ENCODE measurements at places on chromosomes 7 and 10. TPM values are rescaled to one million over a fixed set of nuclear protein-coding genes. Genes with fewer than 3 reads are reported as not detected.

Gene CALHM3
- total RNA-seq: not detected

- DNase-seq: peak; percentile 3
Observed at GRCh38 chr7:103765901-103766300, 223.6 kb downstream of the RELN start.

Gene CYP3A4
- total RNA-seq: 0.11 TPM

- DNase-seq: peak; percentile 65
Observed at GRCh38 chr10:31101123-31101522, 69.5 kb upstream of the ZNF438 start.

Gene DYNC1I1
- total RNA-seq: 1.6 TPM

Gene OGDHL
- total RNA-seq: 0.05 TPM

Gene PNLIPRP1
- not detected for total RNA-seq

GRCh38 chr10:71765176-71765904, 8.0 kb downstream of the VSIR start:
- DNase-seq: peak; percentile 57

Gene PRSS37
- total RNA-seq: not detected

DNA sequence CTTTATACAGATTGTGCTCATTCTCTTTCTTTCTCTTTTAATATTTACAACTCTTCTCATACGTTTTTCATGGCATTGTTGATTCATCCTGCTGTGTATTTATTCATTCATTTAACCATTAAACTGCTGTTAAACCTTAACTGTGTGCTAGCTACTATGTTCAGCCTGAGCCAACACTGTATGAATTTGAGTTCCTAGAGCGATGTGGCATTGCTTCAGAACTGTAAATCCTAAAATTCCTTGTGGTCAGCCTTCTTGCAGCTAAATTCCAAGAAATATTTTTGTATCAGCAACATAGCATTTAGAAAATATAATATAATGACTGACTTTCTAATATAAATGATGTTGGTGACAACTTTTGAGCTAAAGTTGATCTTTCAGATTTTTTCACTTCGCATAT, 184.7 kb upstream of the FZD1 start:
- peak; percentile 34 for DNase-seq

- peak; percentile 97 for DNase-seq
Observed at GRCh38 chr10:62048919-62049623, 147.6 kb downstream of the ARID5B start.

Gene LLCFC1
- not detected for total RNA-seq

GRCh38 chr7:50355817-50356178, 51.3 kb downstream of the IKZF1 start:
- no peak for DNase-seq

Gene BEND7
- total RNA-seq: 11.2 TPM

GRCh38 chr7:113768387-113768786, 150.4 kb downstream of the PPP1R3A start:
- DNase-seq: peak; percentile 41

Gene UPK3B
- total RNA-seq: 0.24 TPM

DNA sequence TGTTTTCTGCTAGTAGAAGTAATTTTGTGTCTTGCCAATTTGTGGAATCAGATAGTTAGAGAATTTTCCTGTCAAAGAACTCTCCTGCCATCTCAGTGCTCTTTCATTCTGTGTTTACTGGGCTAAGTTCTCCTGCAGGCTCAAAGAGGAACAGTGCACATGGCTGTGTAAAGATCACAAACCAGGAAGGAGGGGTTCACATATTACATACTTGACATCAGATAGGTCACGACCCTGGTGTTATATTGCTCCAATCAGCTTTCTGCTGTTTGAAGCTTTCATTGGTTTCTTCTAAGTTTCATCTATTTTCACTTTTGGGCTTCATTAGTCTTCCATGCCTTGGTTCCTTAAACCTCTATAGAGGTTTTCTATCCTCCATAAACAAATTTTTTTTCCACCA, 13.5 kb upstream of the ELMO1 start:
- no peak for DNase-seq

GRCh38 chr10:61990761-61991135, 89.2 kb downstream of the ARID5B start:
- no peak for DNase-seq

Gene NME8
- not detected for total RNA-seq

DNA sequence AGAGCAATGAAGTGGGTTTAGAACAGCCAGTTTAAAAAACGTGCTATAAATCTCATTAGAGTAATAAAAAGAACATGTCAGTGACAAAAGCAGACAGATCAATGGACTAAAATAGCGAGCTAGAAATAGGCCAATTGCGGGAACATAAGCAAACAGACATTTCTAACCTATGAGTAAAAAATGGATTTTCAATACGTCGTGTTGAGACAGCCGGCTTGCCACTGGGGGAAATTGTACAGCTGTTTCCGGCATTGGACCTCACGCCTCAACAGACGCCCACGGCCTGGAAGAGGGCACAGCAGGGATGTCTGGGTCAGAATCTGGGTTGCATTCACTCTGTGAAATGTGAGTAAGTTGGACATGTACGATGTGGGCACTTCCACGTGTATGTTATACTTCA, 92.9 kb downstream of the SVOPL start:
- DNase-seq: peak; percentile 40

DNA sequence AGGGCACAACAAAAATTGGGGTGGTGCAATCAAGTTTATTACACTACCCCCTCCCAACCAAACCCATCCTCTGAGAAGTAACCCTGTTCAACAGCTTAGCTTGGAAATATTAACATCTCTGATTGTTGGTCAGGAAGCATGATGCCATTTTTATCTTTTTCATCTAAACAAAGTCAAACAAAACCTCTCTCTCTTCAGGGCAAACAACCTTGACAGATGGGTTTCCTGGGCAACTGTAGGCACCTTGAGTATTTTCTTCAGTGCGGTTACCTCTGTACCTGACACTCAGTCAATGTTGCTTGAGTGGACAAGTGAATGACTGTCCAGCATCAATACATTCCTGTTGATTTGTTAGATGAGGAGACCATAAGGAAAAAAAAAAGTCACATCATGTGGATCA, 183.6 kb downstream of the NRP1 start:
- no peak for DNase-seq

Gene PNLIPRP3
- total RNA-seq: 0.56 TPM

- peak; percentile 59 for DNase-seq
Observed at GRCh38 chr7:21507627-21508343, 35.1 kb upstream of the DNAH11 start.

DNA sequence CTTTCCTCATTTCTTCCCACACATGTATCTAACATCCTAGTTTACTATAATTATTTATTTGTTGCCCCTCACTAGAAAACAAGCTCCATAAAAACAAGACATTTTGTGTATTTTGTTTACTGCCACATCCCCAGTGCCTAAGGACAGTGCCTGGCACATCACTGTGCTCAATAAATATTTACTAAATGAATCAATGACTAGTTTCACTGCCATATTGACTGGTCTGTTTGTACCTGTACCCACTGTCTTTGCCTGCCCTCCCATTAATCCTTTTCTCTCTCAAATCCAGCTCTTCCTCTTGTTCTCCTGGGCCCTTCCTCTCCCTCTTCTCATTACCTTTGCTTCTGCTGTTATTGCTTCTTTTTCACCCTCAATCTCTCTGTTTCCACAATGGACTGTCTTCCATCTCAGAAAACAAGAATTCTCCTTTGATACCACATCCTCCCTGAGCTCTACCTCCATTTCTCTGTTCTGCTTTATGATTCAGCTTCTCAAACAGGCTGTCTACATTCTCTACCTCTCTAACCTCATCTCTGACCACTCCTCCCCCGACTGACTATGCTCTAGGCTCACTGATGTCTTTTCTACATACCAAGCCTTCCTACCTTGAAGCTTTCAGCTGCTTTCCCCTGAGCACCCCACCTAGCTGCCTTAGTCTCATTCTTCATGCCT, 8.3 kb upstream of the FAM133B start:
- DNase-seq: no peak

Gene MYH16
- total RNA-seq: not detected

Gene MMP21
- not detected for total RNA-seq

- no peak for DNase-seq
Observed at GRCh38 chr10:95416270-95416669, 125.5 kb upstream of the PDLIM1 start.

Gene PLCE1
- total RNA-seq: 19.9 TPM

Gene ARHGAP12
- total RNA-seq: 81.9 TPM

DNA sequence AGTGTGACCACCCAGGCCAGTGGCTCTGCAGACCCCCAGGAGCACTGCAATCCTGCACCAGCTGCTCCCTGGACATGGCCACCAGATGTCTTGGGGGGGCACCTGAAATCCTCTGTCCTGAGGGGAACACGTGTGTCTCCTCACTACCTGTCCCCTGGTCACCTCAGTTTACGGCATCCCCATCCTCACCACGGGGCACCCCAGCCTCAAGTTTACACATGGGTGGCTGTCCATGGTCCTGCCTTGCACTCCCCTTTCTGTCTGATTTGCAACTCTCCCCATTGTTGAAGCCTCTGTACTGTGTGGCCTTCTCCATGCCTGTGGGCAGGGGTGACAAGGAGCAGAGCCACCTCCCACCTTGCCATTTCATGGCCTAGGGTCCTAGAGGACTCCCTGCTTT, 67.2 kb downstream of the RAMP3 start:
- peak; percentile 12 for DNase-seq

- no peak for DNase-seq
Observed at GRCh38 chr7:17411922-17412321, 113.5 kb downstream of the AHR start.

All from myocyte (in vitro differentiated cells).